ENCODE measurements at places on chromosomes 2 and 18.
A peak's percentile ranks its signal among the peaks of the same experiment; 100 is the strongest.

DNA sequence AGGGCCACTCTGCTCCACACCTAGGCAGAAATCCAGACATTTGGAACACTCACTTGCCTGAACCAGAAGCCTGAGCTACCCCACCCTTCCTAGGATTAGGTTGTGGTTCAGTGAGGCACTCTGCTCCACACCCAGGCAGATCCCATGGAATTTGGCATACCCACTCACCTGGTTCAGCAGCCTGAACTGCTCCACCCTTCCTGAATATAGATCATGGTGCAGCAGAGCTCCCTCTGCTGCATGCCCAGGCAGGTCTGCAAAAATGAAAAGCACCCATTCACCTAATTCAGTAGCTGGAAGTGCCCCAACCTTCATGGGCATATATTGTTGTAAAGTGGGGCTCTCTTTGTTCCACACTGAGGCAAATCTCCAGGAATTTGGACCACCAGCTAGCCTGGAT, 185.1 kb upstream of the CNTNAP5 start:
- no peak for DNase-seq

DNA sequence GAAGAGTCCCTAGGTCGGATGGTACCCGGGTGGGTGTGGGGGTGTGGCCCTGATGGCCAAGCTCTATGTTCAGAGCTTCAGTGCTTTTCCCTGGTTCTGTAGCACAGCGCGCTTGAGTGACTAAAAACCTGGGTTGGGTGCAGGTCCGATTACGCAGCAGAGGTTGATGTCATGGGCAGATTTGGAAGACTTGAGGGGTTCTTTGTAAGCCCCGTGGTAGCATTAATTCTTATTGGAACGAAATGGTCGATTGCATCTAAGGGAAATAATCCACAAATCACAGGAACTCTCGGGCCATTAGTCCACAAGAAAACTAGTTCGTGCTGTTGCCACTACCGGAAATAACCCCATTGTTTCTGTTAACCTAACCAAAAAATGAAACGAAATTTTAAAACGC, 9.0 kb downstream of the HOXD8 start:
- no peak for DNase-seq

GRCh38 chr18:49563130-49563540, 1.3 kb downstream of the LIPG start:
- DNase-seq: no peak

DNA sequence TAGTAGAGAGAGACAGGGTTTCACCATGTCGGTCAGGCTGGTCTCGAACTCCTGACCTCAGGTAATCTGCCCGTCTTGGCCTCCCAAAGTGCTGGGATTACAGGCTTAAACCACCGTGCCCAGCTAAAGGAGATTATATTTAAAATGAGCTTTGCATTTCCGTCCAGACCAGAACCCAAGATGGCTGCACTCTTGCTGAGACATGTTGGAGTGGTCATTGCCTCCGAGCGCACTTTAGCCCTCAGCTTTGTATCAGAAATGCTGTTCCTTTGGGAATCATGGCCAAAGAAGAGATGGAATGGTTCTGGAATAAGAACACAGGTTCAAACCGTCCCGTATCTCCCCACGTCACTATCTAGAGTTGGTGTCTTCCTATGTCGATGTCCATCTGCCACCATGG, 3.4 kb downstream of the UBXN2A start:
- no peak for DNase-seq

DNA sequence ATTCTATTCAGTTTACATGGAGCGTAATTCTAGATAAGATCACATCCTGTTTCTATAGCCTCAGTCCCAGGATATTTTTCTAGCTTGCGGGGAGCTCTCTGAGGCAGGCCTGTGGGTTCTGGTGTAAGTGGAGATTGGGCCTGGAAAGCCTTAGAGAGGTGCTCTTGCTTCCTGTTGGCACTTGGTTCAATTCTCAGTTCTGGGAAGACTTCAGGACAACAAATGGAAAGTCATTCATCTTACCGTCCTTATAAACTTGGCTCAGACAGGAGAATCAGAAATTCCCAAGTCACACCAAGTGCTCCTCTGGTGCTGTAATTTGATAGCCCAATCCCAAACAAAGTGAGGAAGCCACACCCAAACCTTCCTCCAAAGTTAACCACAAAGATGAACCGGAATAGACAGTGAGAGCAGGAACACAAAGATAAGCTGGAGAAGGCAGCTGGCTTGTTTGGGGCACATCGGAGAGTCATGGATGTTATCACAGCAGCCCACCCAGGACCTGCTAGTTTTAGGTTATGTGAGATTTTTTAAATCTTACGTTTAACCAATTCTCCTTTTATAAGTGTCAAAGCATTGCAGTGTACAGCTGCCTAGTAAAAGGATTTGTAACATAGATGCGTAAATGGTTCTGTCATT, 144.3 kb upstream of the MAP3K20 start:
- DNase-seq: no peak

GRCh38 chr2:20052861-20053281, 1.4 kb upstream of the LAPTM4A start:
- peak; percentile 86 for DNase-seq

- DNase-seq: peak; percentile 3
These were observed 1012.4 kb upstream of the CRIM1 start for GRCh38 chr2:35343135-35343534.

- DNase-seq: no peak
These were observed 772.0 kb downstream of the CNTNAP5 start for GRCh38 chr2:124797049-124797448.

GRCh38 chr2:74856599-74856998, 22.7 kb downstream of the HK2 start:
- DNase-seq: no peak

DNA sequence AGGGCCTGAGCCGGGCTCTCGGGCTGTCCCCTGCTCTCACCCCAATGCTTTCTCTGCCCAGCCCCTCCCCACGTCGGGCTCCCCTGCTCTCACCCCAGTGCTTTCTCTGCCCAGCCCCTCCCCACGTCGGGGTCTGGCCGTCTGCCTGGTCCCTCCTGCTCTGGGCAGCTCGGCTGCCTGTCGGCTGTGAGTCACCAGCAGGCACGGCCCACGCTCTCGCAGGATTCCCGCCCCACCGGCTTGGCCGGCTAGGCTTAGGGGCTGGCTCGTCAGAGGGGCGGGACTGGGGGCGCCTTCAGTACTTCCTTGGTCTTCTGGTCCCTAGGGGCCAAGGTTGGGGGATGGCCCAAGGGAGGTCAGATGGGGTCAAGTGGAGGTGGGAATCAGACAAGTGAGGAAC, 3.3 kb downstream of the BOK start:
- DNase-seq: no peak

- no peak for DNase-seq
These were observed 158.4 kb downstream of the GALNT14 start for GRCh38 chr2:30979822-30980245.

DNA sequence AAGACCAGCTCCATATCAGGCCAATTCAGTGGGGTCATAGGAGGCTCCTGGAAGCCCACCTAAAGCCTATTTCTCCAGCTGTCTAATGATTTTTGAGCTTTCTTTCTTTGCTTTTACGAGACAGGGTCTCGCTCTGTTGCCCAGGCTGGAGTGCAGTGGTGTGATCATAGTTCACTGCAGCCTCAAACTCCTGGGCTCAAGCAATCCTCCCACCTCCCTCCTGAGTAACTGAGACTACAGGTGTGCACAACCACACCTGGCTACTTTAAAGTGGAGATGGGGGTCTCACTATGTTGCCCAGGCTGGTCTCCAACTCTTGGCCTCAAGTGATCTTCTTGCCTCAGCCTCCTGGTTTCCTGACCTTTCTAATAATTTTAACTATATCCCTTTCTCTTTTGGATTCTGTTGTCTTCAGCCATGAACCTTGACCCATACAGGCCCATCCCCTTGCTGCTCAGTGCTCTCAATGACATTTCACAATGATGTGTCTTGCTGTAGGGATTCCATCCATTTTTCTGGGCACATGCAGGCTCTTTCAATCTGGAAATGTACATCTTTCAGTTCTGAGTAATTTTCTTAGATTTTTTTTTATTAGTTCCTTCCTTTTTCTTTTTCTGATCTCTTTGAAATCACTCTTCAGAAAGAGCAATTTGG, 29.7 kb downstream of the GNLY start:
- DNase-seq: peak; percentile 39

GRCh38 chr18:52813635-52814416, 473.8 kb downstream of the DCC start:
- no peak for DNase-seq

All from suppressor macrophage (primary cell).